Stomach (tissue), 19 donors: ENCODE measurements at places on chromosomes 2 and 18. TPM values are rescaled to one million over a fixed set of nuclear protein-coding genes. Genes with fewer than 3 reads are reported as not detected.

The TLX2 gene
- total RNA-seq, result not detected

The FAP gene
- total RNA-seq, result 14.9 TPM

The HADHB gene
- 72.9 TPM for total RNA-seq

The COL4A4 gene
- 7.6 TPM for total RNA-seq

The OR6B2 gene
- total RNA-seq, result not detected

The SCN3A gene
- total RNA-seq, result 12.5 TPM

The SLC30A3 gene
- not detected for total RNA-seq

The MYO3B gene
- total RNA-seq, result 0.37 TPM

The IL1RN gene
- total RNA-seq, result not detected

- H3K4me1 ChIP-seq, result no peaks in the 10 kb centered on the region
- H3K27me3 ChIP-seq, result no peaks in the 10 kb centered on the region
- no peak overlapping the region for H3K4me3 ChIP-seq
- DNase-seq, result no peak
- H3K36me3 ChIP-seq, result no peaks in the 10 kb centered on the region
- H3K27ac ChIP-seq, result no peak overlapping the region
Observed at GRCh38 chr2:127122361-127123027, 15.5 kb upstream of the BIN1 start.

- H3K27ac ChIP-seq, result no peak overlapping the region
- peaks cover 100% of the 10 kb centered on the region for H3K36me3 ChIP-seq
- H3K4me1 ChIP-seq, result no peaks in the 10 kb centered on the region
Observed at GRCh38 chr18:79732721-79733025, 53.1 kb downstream of the CTDP1 start.

DNA sequence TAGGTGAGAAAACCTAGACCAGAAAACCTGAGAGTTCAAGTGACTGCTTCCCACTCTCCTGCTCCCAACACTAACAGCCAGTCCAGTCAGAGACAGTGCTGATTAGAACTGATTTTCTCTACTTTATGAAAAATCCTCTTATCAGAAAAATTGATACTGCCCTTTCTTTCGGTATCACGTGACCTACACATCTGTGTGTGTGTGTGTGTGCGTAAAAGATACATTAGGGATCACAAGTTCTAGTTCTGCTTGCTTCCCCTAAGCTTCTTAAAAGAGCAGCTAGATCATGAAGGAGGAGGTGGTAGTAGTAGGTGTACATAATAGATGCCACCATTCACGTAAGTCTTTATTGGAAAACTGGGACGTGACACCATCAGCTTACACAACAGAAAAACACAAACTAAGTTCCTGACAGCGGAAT, 1.5 kb downstream of the ARL5A start:
- H3K4me1 ChIP-seq, result peaks cover 57% of the 10 kb centered on the region
- H3K27ac ChIP-seq, result peak overlapping the region; percentile 84
- H3K4me3 ChIP-seq, result peak overlapping the region; percentile 81
- H3K36me3 ChIP-seq, result no peaks in the 10 kb centered on the region
- H3K27me3 ChIP-seq, result no peaks in the 10 kb centered on the region
- peak; percentile 24 for DNase-seq

DNA sequence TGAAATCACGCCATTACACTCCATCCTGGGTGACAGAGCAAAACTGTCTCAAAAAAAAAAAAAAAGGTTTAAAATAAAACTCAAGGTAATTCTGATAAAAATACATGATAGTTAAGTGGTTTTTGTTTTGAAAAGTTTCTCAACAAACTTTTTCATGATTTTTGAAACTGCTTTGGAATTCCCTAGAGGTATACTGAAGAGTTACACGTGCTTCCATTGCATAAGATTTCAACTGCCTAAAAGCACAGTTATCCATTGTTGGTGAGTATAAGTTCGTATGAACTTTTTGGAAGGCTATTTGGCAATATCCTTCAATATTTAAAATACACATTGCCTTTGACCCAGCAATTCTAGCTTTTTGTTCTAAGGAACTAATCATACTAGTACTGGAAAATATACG, 74.9 kb downstream of the USP34 start:
- DNase-seq, result no peak
- no peaks in the 10 kb centered on the region for H3K4me1 ChIP-seq
- H3K4me3 ChIP-seq, result no peak overlapping the region
- H3K36me3 ChIP-seq, result peaks cover 44% of the 10 kb centered on the region
- no peaks in the 10 kb centered on the region for H3K27me3 ChIP-seq

DNA sequence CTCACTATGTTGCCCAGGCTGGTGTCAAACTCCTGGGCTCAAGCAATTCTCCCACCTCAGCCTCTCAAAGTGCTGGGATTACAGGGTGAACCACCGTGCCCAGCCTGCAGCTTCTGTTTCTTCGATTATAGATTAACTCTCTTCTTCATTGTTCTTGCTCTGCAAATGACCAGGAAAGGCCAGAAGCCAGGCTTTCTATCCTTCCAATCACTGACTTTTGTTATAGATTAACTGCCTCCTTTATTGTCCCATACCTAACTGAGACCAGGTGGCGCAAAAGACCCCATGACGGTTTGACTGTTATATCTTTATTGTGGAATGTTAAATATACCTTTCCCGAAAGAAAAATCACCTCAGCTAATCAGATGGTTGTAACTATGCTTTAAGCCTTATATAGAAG, 196.9 kb downstream of the MREG start:
- no peaks in the 10 kb centered on the region for H3K36me3 ChIP-seq
- H3K27me3 ChIP-seq, result no peaks in the 10 kb centered on the region
- DNase-seq, result no peak
- no peak overlapping the region for H3K27ac ChIP-seq
- H3K4me3 ChIP-seq, result no peak overlapping the region

DNA sequence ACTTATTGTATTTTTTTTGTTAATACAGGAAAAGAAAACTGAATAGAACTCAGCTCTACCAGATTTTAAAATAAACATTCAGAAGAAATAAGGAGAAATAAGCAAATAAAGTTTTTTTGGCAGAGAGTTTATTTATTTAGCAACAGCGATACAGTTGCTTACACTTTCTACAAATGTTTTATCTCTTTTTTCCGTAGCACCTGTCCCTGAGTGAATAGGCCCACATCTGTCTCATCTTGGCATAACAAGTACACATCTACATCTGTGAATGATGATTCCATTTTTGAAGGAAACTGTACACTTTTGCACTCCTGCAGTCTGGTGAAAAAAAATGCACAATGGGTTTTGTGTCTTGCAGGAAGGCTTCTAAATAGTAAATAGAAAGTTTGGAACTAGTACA, 783.6 kb upstream of the ZEB2 start:
- DNase-seq, result no peak
- H3K36me3 ChIP-seq, result no peaks in the 10 kb centered on the region
- no peak overlapping the region for H3K27ac ChIP-seq
- H3K4me1 ChIP-seq, result no peaks in the 10 kb centered on the region
- no peak overlapping the region for H3K4me3 ChIP-seq
- no peaks in the 10 kb centered on the region for H3K27me3 ChIP-seq

- H3K27ac ChIP-seq, result no peak overlapping the region
- no peak for DNase-seq
- H3K36me3 ChIP-seq, result no peaks in the 10 kb centered on the region
- H3K4me1 ChIP-seq, result no peaks in the 10 kb centered on the region
Observed at GRCh38 chr18:48203288-48203945, 205.8 kb downstream of the ZBTB7C start.

GRCh38 chr2:47076586-47077441, 78.3 kb downstream of the STPG4 start:
- peaks cover 37% of the 10 kb centered on the region for H3K4me1 ChIP-seq
- H3K4me3 ChIP-seq, result no peak overlapping the region
- no peak for DNase-seq
- no peaks in the 10 kb centered on the region for H3K27me3 ChIP-seq
- peak overlapping the region; percentile 50 for H3K27ac ChIP-seq
- peaks cover 9% of the 10 kb centered on the region for H3K36me3 ChIP-seq

- no peaks in the 10 kb centered on the region for H3K4me1 ChIP-seq
- no peaks in the 10 kb centered on the region for H3K36me3 ChIP-seq
- H3K27ac ChIP-seq, result no peak overlapping the region
- H3K27me3 ChIP-seq, result no peaks in the 10 kb centered on the region
- no peak for DNase-seq
Observed at GRCh38 chr2:75547345-75548035, 13.2 kb downstream of the EVA1A start.

- no peaks in the 10 kb centered on the region for H3K36me3 ChIP-seq
- H3K27ac ChIP-seq, result no peak overlapping the region
- DNase-seq, result no peak
- H3K4me3 ChIP-seq, result no peak overlapping the region
- no peaks in the 10 kb centered on the region for H3K27me3 ChIP-seq
Observed at GRCh38 chr18:47799376-47799775, 131.1 kb downstream of the SMAD2 start.

GRCh38 chr2:60544062-60544461, 9.4 kb downstream of the BCL11A start:
- peaks cover 28% of the 10 kb centered on the region for H3K27me3 ChIP-seq
- H3K27ac ChIP-seq, result peak overlapping the region; percentile 11
- peaks cover 35% of the 10 kb centered on the region for H3K4me1 ChIP-seq
- H3K4me3 ChIP-seq, result no peak overlapping the region
- no peaks in the 10 kb centered on the region for H3K36me3 ChIP-seq
- no peak for DNase-seq

- H3K27ac ChIP-seq, result no peak overlapping the region
- DNase-seq, result no peak
- H3K36me3 ChIP-seq, result no peaks in the 10 kb centered on the region
- H3K4me1 ChIP-seq, result peaks cover 6% of the 10 kb centered on the region
Observed at GRCh38 chr18:31426871-31427406, 20.6 kb upstream of the DSG3 start.

DNA sequence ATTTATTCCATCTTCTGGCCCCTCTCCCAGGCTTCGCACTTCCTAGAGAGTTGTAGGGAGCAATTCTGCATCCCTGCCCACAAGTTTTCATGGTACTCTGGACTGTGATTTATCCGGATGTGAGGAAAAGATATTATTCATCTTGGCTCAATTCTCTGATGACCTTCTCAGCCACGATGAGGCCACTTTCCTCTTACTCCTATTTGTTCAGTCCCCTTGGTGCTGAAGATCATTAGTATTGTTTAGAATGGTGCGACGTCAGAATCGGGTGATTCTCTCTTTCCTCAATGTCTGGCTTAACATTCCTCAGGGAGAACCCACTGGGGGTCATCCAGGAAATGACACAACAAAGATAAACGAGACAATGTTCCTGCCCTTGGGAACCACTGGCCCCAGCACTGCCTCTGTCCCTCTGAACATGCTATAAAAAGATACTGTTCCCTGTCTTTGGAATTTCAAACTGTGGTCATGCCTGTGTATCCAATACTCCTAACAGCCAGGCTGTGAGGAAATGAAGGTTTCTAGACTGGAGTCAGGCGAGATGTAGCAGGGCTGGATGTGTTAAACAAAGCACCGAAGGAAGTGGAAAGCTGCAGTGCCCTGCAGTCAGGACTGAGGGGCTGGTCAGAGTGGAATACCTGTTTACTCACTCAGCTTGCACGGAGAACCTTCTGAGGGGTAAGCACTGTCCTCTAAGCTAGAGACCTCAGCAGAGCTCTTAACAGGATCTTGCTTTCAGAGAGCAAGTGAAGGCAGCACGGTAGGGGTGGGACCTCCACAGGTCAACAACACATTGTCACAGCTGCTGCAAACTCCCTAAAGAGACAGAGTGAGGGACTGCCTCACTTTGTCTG, 12.9 kb upstream of the GLI2 start:
- no peaks in the 10 kb centered on the region for H3K36me3 ChIP-seq
- no peak overlapping the region for H3K27ac ChIP-seq
- H3K27me3 ChIP-seq, result no peaks in the 10 kb centered on the region
- H3K4me3 ChIP-seq, result no peak overlapping the region
- H3K4me1 ChIP-seq, result no peaks in the 10 kb centered on the region

DNA sequence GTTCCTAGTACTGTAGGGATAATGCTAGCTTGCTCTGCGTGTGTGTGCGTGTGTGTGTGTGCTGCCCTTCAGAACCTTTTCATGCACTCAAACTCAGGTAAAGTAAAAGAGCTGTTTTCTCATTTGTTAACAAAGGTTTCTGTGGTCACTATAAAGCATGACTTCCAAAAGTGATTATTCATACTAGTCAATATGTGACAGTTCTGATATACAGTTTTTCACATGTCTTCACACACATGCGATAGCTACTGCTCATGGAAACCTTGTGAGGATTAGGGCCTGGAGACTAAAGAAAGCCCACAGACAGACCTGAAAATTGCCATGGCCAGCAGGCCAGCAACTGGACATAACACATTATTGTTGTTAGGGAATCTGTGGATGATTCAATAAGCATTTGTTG, 56.9 kb upstream of the NEMP2 start:
- no peak for DNase-seq
- no peaks in the 10 kb centered on the region for H3K27me3 ChIP-seq
- H3K27ac ChIP-seq, result no peak overlapping the region
- H3K36me3 ChIP-seq, result no peaks in the 10 kb centered on the region
- no peak overlapping the region for H3K4me3 ChIP-seq

DNA sequence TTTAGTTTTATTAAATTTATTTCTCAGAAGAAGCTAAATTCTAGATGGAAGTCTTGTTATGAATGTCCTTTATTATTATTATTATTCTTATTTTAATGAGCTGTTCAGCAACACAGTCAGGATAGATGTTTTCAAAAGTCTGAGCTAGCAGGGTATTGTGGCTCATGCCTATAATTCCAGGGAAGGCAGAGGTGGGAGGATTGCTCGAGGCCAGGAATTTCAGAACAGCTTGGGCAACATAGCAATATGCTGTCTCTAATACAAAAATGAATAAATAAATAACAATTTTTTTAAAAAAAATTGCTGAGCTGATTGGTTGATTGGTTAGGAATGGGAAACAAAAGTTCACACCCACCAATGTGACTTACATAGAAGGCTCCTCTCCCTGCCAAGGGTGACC, 274.1 kb upstream of the CYRIA start:
- no peaks in the 10 kb centered on the region for H3K27me3 ChIP-seq
- no peaks in the 10 kb centered on the region for H3K4me1 ChIP-seq
- no peak for DNase-seq
- no peak overlapping the region for H3K4me3 ChIP-seq
- H3K27ac ChIP-seq, result no peak overlapping the region

- no peak overlapping the region for H3K4me3 ChIP-seq
- DNase-seq, result no peak
- no peaks in the 10 kb centered on the region for H3K4me1 ChIP-seq
- H3K27me3 ChIP-seq, result no peaks in the 10 kb centered on the region
- H3K27ac ChIP-seq, result no peak overlapping the region
- H3K36me3 ChIP-seq, result no peaks in the 10 kb centered on the region
Observed at GRCh38 chr2:84539729-84540128, 23.4 kb downstream of the DNAH6 start.

DNA sequence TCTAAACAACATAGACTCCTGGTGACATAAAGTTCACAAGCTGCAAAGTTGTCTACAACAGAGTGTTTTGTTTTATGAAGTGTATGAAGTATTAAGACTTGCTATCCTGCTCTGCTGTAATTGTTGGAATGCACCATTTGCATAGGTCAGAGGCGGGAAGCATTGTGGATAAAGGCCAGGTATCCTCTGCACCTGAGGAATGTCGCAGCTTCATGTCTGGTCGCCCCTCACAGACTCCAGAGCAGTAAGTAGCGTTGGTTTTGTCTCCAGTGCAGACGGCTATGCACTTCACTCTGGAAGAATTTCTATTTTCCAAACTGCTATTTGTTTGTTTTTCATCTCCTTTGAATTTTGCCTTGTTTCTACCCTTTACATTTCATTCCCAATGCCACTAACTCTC, 63.1 kb downstream of the UNC80 start:
- no peak overlapping the region for H3K4me3 ChIP-seq
- no peaks in the 10 kb centered on the region for H3K4me1 ChIP-seq
- H3K27me3 ChIP-seq, result no peaks in the 10 kb centered on the region
- no peak overlapping the region for H3K27ac ChIP-seq
- no peaks in the 10 kb centered on the region for H3K36me3 ChIP-seq

- no peaks in the 10 kb centered on the region for H3K36me3 ChIP-seq
- DNase-seq, result no peak
- H3K27me3 ChIP-seq, result no peaks in the 10 kb centered on the region
- H3K4me3 ChIP-seq, result no peak overlapping the region
- H3K4me1 ChIP-seq, result no peaks in the 10 kb centered on the region
Observed at GRCh38 chr2:133296401-133296800, 271.9 kb downstream of the NCKAP5 start.

GRCh38 chr2:160324161-160324800, 124.2 kb upstream of the ITGB6 start:
- no peaks in the 10 kb centered on the region for H3K27me3 ChIP-seq
- peak; percentile 63 for DNase-seq
- H3K27ac ChIP-seq, result no peak overlapping the region
